ENCODE measurements at places on chromosomes 6 and 20.

GRCh38 chr6:134031696-134032255, 20.6 kb downstream of the SLC2A12 start:
- DNase-seq: no peak

GRCh38 chr6:10331334-10331968, 83.4 kb downstream of the TFAP2A start:
- DNase-seq: no peak

GRCh38 chr20:61731363-61732181, 334.1 kb downstream of the TAF4 start:
- DNase-seq: no peak

- DNase-seq: no peak
Observed at GRCh38 chr20:41040855-41041254, 12.2 kb downstream of the TOP1 start.

DNA sequence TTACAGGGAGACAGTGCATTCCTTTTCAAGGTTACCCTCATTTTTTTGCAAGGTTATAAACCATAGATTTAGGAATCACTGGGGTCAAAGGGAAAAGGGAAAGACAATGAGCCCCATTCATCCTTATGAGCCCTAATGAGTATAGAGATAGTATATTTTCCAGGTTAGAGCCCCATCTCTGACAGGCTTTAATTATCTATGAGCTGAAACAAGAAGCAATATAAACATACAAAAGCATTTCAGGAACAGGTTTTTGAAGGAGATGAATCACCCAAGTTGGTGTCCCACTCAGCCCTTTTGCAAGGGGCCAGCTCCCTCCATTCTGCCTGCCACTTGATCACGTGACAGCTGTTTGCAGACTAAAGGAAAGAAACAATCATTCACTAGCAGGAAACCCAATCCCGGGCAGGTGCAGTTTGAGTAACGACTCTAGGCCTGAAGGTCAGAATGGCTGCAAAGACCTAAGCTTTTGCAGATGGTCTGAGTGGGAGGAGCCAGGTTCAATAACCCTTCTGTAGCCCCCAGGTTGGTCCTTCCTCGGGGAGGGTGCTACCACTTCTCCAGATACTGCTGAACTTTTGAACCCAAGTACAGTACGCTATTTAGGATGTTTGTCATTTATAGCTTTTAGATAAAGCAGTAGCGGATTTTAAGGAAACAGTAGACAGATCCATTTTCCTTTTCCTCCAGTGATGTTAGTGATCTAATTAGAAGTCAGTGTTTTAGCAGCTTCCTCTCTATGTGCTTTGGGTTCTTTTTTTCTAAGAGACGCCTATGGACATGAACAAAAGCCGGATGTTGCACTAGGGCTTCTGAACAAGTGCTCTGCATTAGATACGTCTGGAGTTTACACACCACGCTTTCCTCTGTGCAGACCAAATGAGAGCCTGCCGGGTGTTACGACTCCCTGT, 253.2 kb downstream of the SOX4 start:
- DNase-seq: no peak
